Left kidney (tissue), 8 donors: ENCODE measurements at places on chromosomes 16 and 17. TPM values are rescaled to one million over a fixed set of nuclear protein-coding genes. Genes with fewer than 3 reads are reported as not detected.

GRB2 gene
- polyA plus RNA-seq: 100 TPM

XYLT1 gene
- polyA plus RNA-seq: 7.9 TPM

SLFN14 gene
- polyA plus RNA-seq: 0.08 TPM

STXBP4 gene
- polyA plus RNA-seq: 22.1 TPM

PLD6 gene
- 4.5 TPM for polyA plus RNA-seq

NKD1 gene
- 11.8 TPM for polyA plus RNA-seq

UBALD2 gene
- 23.1 TPM for polyA plus RNA-seq

ARHGDIG gene
- 3.6 TPM for polyA plus RNA-seq

HOXB7 gene
- 39.8 TPM for polyA plus RNA-seq

OR2C1 gene
- 1.3 TPM for polyA plus RNA-seq

PAFAH1B1 gene
- polyA plus RNA-seq: 182 TPM

SIRT7 gene
- 15.0 TPM for polyA plus RNA-seq

NPIPA7 gene
- 19.0 TPM for polyA plus RNA-seq

CRYBA1 gene
- polyA plus RNA-seq: not detected

MYH2 gene
- 0.03 TPM for polyA plus RNA-seq

PLCG2 gene
- 64.1 TPM for polyA plus RNA-seq

HIGD1B gene
- polyA plus RNA-seq: 1.4 TPM

ZP2 gene
- 0.08 TPM for polyA plus RNA-seq

CHST4 gene
- 0.55 TPM for polyA plus RNA-seq

MXRA7 gene
- polyA plus RNA-seq: 87.4 TPM

CDK3 gene
- 19.0 TPM for polyA plus RNA-seq

PYY gene
- 0.22 TPM for polyA plus RNA-seq

CHP2 gene
- 1.0 TPM for polyA plus RNA-seq

IL17C gene
- polyA plus RNA-seq: 0.13 TPM

NTN3 gene
- 2.3 TPM for polyA plus RNA-seq

CHST5 gene
- 1.1 TPM for polyA plus RNA-seq

ZNF205 gene
- polyA plus RNA-seq: 15.2 TPM

KRT26 gene
- not detected for polyA plus RNA-seq

DBNDD1 gene
- polyA plus RNA-seq: 10.6 TPM

SECTM1 gene
- polyA plus RNA-seq: 1.3 TPM

ORC6 gene
- polyA plus RNA-seq: 45.2 TPM

PPY gene
- 0.45 TPM for polyA plus RNA-seq

CA4 gene
- 52.4 TPM for polyA plus RNA-seq

ALOX12 gene
- polyA plus RNA-seq: 2.4 TPM

ITGAD gene
- 0.52 TPM for polyA plus RNA-seq

C16orf46 gene
- polyA plus RNA-seq: 1.9 TPM

MFAP4 gene
- polyA plus RNA-seq: 178 TPM

TP53TG3F gene
- not detected for polyA plus RNA-seq

UBB gene
- polyA plus RNA-seq: 1,960 TPM

MYLK3 gene
- 1.7 TPM for polyA plus RNA-seq

SLC5A11 gene
- polyA plus RNA-seq: 5.6 TPM

DRC3 gene
- polyA plus RNA-seq: 26.9 TPM

MT1H gene
- 15.7 TPM for polyA plus RNA-seq

AXIN2 gene
- 23.2 TPM for polyA plus RNA-seq

AKAP10 gene
- polyA plus RNA-seq: 29.7 TPM

UTS2R gene
- 0.40 TPM for polyA plus RNA-seq

EVI2A gene
- 1.8 TPM for polyA plus RNA-seq

ENGASE gene
- 21.0 TPM for polyA plus RNA-seq

COQ9 gene
- polyA plus RNA-seq: 106 TPM

LDHD gene
- 4.1 TPM for polyA plus RNA-seq

CACNA1G gene
- 7.9 TPM for polyA plus RNA-seq

GSE1 gene
- polyA plus RNA-seq: 76.5 TPM

CD79B gene
- polyA plus RNA-seq: 2.1 TPM

CPD gene
- polyA plus RNA-seq: 96.0 TPM

CCL7 gene
- not detected for polyA plus RNA-seq

NPIPA5 gene
- polyA plus RNA-seq: 49.4 TPM

CCL17 gene
- not detected for polyA plus RNA-seq

SYNGR3 gene
- polyA plus RNA-seq: 1.5 TPM

EPN3 gene
- 9.5 TPM for polyA plus RNA-seq
